ENCODE measurements at places on chromosomes 4 and X.
A peak's percentile ranks its signal among the peaks of the same experiment; 100 is the strongest.

- no peak for DNase-seq
Measured at GRCh38 chr4:3862640-3863420, 96.6 kb downstream of the ADRA2C start.

DNA sequence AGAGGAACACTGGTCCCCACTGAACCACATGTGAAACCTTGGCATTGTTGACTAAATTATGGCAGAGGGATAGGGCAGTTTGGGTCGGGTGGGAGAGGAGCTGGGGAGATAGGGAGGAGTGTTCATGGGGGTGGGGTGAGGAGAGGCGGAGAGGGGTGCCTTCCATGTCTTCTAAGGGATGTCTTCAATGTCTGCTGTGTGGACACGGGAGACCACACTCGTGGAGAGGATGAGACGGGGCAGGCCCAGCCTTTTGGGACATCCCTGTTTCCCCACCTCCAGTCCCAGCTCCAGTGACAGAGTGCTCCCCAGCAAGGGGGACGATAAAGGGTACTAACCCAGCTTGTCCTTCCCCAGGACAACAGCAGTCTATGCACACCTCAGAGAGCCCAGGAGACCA, 146.4 kb upstream of the MAMLD1 start:
- no peak for DNase-seq

- no peak for DNase-seq
Measured at GRCh38 chr4:7658341-7659204, 223.8 kb upstream of the PSAPL1 start.

DNA sequence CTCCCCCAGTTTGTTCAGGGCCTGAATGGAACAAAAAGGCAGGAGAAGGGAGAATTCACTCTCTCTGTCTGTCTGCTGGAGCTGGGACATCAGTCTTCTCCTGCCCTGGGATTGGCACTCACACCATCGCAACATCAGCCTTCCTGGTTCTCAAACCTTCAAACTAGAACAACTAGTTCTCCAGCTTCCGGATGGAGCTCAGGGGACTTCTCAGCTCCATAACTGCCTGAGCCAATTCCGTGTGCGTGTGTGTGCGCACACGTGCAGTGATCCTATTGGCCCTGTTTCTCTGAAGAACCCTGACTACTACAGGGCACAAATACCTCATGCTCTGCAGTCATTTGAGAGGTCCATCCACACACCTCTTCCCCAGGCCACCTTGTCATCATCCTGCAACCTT, 18.7 kb upstream of the MAN2B2 start:
- DNase-seq = no peak

DNA sequence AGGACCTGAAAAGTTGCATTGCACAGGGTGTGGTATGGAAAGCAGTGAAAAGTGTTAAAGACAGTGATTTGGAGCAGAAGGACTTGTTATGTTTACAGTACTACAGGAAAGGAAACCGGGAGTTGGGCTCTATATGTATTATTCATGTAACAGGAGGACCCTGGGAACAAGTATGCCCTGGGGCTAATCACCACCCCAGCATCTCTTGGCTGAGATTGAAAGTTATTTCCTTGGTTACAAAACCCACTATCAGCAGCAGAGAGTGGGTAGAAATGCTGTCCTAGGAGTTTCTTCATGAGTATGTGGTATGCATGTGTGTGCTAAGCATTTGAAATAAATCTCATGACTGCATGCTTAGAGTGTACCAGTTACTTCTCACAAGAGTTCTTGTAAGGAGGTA, 46.9 kb downstream of the STK32B start:
- no peak for DNase-seq

DNA sequence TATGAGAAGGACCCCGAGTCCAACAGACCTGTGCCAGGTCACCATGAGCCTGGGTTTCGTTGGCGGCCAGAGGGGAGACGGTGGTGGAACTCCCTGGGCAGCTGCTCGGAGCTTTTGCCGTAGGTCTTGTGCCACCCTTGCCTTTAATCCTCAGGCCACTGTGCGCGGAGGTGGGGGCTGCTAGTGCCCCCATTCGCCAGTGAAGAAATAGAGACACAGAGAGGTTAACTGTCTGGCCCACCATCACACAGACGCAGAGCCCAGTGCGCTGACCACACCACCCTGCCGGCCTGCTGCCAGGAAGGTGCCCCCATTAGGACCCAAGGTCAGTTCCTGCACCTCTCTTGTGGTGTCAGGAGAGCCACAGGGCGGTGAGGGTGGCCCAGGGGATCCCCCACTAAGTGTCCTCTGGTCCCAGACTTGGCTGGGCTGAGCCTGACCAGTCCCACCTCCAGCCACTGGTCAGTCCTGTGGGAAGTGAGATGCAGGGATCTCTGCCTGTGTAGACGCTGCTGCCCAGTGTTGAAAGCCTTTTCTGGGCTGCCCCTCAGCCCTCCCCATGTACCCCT, 28.3 kb upstream of the HTRA3 start:
- DNase-seq = no peak

DNA sequence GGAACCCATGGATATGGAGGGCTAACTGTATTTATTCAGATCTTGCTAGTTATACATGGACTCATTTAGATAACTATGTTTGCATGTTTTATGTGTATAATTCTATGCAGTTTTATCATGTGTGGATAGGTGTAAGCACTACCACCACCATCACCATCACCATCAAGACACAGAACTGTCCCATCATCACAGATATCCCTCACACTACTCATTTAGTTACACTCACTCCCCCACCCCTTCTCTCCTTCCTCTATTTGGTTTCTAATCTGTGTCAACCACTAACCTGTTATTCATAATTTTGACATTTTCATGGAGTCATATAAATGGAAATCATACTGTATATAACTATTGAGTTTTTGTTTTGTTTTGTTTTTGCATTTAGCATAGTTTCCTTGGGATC, 43.7 kb downstream of the STAG2 start:
- no peak for DNase-seq

- DNase-seq = no peak
Measured at GRCh38 chr4:80340036-80340435, 4.5 kb downstream of the CFAP299 start.

DNA sequence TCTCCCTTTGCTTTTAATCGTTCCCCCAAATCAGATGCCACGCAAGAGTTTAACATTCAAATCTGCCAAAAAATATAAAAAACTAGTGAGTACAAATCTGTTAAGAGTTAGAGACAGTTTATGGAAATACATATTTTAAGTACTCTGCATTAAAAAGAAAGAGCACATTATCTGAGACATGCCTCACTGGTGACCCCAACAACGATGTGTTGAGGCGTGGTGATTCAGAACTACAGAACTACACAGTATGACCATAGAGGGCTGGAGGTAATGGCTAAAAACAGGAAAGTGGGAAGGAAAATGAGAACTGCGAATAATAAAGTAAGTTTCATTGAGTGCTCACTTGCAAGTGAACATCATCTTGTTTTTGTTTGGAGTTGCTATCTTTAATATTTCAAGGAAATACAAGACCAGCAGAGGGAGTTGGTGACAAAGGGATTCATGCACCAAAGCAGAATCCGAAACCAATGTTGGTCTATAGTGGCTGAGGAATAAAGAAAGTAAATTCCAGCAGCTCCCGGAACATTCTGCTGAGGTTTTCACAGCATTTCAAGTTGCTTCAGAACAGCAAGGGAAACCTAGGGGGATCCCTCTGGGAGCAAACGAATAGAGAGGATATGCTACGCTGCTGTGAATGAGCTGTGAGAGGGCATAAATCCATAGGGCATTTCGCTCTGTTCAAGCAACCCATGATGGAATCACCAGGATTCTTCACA, 92.2 kb downstream of the DCHS2 start:
- DNase-seq = no peak

DNA sequence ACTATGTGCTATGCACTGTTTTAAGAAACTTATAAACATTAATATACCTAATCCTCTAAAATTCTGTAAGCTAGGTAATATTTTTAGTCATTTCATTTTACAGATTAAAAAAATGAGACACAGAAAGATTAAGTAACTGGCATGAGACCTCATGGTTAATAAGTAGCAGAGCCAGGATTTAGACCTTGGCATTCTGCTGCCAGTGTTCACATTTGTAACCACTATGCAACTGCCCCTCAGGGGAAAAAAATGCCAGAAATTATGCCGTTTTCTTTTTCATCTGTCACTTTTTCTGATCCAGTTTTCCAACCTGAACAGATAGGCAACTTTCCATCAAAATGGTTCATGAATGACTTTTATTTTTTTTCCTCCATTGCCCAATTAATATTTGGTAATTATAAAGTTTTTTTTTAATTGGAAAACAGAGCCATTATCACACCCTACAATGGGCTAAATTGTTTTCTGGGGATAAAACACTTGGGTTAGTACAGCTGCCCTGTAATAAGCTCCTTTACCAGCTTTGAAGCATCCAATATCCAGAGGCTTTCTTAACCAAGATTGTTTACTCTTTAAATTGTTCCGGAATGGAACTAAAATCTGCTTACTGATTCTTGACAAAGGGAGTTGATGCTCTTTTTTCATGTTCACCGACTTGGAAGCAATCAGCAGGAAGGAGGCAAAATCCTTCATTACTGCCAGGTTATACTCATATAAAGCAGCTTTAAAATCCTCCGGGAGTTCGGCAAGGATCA, 56.4 kb upstream of the DDX60 start:
- DNase-seq = no peak

GRCh38 chrX:137878401-137878800, 312.5 kb downstream of the ZIC3 start:
- DNase-seq = no peak

DNA sequence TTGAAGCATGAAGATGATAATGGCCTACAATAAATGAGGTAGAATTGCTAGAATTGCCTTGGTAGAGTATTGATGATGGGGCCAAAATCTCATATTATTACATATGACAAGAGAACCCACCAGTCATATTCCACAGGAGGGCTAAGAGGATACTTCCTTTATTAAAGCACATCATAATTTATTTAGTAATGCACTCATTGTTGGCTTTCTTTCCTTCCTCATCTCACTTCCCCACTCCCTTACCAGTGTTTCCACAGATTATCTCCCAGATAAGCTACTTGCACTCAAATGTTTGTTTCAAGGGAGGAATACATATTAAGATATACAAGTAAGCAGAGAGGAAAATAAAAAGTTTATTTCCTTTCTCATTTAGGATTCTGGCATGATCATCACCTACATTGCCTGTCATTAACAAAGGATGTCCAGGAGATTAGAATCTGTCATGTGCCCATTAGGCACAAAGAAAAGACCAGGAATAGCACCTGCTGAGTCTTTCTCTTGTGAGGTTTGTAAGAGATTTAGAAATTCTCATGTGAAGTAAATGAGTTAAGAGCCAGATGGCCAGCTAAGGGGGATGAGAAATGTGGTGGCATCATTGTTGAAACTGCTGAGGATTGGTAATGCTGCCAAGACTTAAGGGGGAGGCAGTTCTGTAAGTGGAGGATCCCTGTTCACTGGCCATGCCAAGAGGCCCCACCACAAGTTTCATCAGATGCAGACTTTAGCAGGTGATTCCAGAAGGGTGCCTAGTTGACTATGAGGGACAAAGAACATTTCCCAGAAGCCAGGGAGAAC, 52.4 kb upstream of the PRDM8 start:
- no peak for DNase-seq

- DNase-seq = peak; percentile 21
Measured at GRCh38 chrX:37060999-37061398, 52.8 kb downstream of the FAM47C start.

DNA sequence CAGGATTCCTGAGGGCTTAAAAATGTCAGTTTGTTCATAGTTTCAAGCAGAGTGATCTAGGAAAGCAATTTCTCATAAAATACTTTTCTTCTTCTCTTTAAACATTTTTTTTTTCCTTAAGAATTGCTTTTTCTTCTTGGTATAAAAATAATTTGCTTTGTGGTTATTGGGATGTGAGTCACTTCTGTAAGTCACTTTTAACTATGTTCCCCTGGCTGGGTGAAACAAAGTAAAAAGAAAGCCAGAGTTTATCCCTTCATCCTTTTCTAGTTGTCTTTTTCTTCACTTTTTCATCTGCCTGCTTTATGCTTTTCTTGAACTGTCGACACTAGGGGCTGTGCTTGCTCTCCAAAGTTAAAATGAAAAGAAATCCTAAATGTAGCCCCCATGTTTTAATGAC, 33.5 kb downstream of the ARSJ start:
- no peak for DNase-seq

- DNase-seq = no peak
Measured at GRCh38 chrX:41122664-41123257, 37.5 kb downstream of the USP9X start.

DNA sequence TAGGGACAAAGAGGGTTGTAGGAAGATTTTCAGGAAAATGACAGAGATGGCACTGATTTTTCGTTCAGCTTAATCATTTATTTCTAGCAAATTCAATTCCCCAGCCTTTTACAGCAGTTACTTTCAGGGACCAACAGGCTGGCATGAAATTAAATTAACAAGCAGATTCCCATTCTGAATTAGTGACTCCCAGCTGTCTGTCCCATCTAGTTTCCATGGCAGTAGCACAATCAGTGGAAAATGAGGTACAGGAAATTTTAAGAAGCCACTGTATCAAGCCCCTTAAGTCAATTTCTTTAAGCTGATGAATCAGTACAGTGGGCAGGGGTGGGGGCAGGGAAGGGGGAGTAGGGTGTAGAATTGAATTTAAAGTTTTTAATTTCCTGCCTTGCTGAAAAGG, 121.1 kb upstream of the TEX13C start:
- DNase-seq = no peak

- no peak for DNase-seq
Measured at GRCh38 chr4:108060686-108061321, 71.1 kb downstream of the HADH start.

DNA sequence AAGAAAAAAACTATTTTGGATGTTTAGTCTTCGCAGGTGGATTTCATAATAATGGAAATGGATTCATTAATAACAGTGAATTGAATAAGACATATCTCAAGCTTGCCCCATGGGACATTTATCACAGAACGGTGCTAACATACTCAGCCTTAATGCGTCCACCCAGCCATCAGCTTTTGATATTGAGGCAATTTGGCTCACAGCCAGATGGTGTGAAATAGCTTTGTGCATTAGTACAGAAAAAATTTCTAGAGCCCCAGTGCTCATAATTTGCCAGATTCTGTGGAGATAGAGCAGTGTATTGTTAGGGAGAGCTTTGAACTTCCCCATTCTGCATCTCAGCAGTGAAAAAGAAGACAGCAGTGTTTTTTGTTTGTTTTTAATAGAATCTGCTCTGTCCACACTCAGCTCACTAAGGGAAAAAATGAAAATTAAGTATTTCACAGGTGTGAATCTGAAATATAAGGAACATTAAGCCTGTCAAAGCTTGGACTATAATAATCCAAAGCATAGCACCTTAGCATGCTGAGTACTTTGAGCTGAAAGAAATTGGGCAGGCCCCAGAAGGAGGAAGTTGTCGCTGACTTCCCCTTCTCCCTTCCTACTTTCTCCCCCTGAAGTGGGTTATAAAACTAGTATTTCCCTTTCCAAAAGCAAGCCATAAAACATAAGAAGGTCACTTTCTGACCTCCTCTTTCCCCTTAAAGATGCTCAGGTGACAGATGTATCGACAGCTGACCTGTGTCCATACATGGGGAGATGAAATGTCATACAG, 295.8 kb downstream of the MAGEB5 start:
- DNase-seq = no peak
